COR-L47 (cell line): ENCODE measurements at places on chromosomes 12 and 14.

DNA sequence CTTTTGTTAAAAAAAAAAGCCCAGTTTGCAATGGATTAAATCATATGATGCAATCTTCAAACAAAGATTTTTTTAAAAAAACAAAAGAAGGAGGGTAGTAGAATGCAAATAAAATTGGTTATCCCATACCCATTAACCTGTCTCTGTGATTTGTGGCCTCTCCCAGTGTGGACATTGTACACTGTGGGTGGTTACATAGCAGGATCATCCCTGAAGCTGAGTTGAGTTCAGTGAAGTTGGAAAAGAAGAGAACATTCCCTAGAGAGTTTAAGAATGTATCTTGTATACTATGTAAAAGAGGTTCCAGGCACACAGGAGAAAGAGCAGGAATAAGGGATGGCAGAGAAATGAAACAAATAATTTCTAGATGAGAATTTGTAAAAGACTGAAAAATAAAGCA is 142.4 kb upstream of the SLC16A7 start:
- DNase-seq: no peak

GRCh38 chr14:93231129-93231979 is 24.3 kb downstream of the UBR7 start:
- DNase-seq: peak; percentile 62

- DNase-seq: no peak
Observed at GRCh38 chr12:81727391-81727790, 31.8 kb downstream of the PPFIA2 start.

GRCh38 chr12:57844709-57845477 is 1.6 kb downstream of the CTDSP2 start:
- no peak for DNase-seq

DNA sequence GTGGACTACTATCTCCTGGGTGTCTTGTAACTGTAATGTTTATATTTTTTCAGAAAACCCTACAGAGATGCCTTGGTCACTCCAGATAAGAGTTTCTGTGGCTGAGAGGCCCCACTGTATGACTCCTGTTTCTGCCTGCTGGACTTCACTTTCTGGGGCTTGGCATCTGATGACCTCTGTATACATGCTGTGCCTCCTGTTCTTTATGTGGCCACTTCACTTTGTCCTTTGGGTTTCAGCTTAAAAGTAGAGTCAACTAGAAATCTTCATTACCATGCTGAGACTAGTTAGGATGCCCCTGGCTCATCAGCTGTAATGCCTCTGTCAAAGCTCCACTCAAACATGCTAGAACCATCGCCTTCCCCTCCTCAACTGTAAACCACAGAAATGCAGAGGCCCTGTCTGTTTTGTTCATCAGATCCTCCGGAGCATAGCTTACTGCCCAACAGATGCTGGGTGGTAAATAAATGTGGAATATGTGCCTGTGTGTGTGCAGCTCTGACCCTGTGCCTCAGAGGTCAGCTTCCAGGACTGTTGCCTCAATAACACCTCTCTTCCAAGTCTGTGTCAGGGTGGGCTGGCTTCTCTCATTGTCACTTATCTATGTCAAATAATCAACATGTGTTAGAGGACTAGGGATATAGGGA is 25.5 kb downstream of the ZNF664 start:
- DNase-seq: no peak

GRCh38 chr12:103698752-103699560 is 111.9 kb downstream of the STAB2 start:
- DNase-seq: no peak

DNA sequence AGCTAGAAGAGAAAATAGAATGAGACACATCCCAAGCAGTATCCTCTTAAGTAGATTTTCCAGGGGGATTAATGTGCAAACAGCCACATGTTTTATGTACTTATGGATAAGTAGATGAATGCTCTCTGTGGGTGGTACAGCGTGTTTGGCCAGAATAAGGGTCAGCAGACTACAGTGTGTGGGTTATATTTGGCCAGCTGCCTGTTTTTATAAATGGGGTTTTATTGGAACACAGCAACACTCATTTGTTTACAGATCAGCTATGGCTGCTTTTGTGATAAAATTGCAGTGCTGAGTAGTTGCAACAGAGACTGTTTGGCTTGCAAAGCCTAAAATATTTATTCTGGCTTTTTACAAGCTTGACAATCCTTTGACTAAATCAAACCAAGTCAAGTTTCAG is 780.2 kb upstream of the SEL1L start:
- peak; percentile 98 for DNase-seq

DNA sequence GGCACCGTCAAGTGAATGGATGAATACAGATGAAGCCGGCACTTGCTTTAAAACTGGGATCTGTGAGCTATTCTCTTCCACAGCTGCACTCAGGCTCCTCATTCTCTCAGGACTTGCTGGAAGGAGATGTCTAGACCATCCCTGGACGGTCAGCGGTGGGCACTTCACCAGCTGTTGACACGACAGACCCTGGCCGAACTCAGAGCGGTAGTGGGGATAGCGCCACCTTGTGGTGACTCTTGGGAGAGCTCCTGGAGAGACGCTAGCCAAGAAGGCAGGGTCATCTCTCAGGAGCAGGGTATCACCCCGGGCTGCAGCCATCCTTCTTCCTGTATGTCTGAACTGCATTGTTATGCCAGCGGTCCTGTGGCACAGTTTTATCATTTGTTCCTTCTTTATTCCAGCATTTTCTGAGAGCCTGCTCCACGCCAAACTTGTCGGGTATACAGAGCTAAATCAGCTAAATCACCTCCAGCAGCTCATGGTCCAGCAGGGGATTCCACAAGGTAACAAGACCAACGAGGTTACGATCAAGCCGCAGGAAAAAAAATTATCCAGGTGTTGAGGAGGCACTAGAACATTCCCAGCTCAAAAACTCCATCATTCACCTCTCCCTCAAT is 10.0 kb downstream of the WNT1 start:
- no peak for DNase-seq

DNA sequence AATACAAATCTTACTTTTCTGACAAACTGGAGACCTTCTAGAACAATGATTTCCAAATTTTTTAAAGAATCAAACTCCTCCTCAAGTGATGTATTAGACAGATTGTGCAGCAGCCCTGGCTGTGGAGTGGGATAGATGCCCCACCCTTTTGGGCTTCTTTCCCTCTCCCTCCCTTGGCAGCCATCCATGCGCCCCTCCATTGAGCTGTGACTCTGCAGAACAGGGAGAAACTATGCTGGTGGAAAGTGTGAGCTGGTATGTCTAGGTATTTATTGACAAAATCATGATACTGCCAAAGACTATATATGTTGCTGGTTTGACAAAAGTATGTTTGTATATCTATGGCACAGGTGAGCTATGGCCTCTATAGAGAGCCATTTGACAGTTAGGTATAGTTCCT is 138.5 kb downstream of the KTN1 start:
- no peak for DNase-seq

- no peak for DNase-seq
Observed at GRCh38 chr14:45267071-45267470, 14.1 kb upstream of the MIS18BP1 start.

DNA sequence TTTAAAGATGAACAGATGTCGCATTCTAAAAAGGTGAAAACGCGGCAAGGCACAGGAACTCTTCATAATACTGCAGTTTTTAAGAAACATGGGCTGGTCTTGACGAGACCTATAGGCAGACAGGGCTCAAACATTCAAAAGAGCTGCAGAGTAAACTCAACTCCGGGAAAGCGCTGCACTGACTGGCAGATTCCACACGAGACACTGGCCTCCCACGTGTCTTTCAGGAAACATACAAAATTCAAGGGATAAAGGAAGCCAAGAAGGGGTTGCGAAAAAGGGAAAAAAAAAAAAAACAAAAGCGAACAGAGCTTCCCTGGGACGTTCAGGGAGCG is 614 bp upstream of the ARF6 start:
- DNase-seq: peak; percentile 70

DNA sequence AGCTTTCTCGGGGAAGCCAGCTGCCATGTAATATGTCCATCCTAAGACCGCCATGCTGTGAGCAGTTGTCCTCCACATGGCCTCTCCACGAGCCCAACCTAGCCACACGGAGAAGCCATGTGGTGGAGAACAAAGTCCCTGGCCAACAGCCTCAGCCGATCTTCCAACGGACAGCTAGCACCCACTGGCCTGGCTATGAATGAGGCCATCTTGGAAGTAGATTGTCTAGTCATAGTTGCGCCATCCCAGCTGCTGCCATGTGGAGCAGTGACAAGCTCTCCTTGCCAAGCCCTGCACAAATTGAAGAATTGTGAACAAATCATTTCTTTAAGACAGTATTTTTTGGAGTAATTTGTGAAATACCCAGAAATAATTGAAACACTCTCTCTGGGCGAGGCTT is 49.3 kb upstream of the USP44 start:
- no peak for DNase-seq

DNA sequence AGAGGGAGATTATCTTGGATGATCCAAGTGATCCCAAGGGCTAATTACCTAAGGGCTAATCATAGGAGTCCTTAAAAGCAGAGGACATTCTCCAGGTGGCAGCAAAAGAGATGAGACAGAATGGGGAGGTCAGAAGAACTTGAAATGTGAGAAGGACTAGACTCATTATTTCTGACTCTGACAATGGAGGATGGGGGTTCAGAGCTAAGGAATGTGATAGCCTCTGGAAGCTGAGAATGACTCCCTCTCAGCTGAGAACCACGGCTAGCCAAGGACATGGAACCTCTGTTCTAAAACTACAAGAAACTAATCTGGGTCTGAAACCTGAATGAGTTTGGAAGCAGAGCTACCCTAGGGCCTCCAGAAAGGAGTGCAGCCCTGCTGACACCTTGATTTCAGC is 35.6 kb upstream of the ANKS1B start:
- DNase-seq: no peak

GRCh38 chr12:82605115-82605514 is 81.6 kb upstream of the TMTC2 start:
- no peak for DNase-seq

DNA sequence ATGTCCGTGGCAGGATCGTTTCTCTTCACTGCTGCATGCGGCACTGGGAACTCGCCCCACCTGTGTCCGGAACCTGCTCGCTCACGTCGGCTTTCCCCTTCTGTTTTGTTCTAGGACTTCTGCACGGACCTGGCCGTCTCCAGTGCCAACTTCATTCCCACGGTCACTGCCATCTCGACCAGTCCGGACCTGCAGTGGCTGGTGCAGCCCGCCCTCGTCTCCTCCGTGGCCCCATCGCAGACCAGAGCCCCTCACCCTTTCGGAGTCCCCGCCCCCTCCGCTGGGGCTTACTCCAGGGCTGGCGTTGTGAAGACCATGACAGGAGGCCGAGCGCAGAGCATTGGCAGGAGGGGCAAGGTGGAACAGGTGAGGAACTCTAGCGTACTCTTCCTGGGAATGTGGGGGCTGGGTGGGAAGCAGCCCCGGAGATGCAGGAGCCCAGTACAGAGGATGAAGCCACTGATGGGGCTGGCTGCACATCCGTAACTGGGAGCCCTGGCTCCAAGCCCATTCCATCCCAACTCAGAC is 1.2 kb downstream of the FOS start:
- no peak for DNase-seq

- DNase-seq: no peak
Observed at GRCh38 chr12:12229556-12230092, 37.2 kb downstream of the LRP6 start.

GRCh38 chr12:76503957-76504356 is 55.6 kb downstream of the OSBPL8 start:
- DNase-seq: no peak

DNA sequence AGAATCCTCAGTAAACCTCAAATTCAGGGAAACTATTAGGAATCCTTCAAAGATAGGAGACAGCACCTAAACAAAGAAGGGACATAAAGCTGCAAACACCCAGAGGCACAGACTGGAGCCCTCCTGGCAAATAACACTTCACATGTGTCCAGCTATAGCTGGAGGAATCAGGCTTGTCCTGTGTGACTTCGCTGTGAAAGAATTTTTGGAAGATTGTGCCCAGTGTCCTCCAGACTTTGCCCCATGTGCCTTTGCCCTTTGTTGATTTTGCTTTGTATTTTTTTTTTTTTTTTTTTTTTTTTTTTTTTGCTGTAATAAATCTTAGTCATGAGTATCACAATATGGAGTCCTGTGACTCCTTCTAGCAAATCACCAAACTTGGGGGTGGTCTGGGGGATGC is 136.8 kb downstream of the KCNH5 start:
- DNase-seq: no peak

GRCh38 chr12:10453156-10453555 is at the start of gene KLRC1:
KLRC1 (minus strand) TSS chr12:10453377; CDS start chr12:10451156, 2,221 bp downstream.
- no peak for DNase-seq

GRCh38 chr12:991350-992333 is 619 bp downstream of the ERC1 start:
- peak; percentile 2 for DNase-seq

- DNase-seq: no peak
Observed at GRCh38 chr14:42057111-42057510, 450.4 kb downstream of the LRFN5 start.

DNA sequence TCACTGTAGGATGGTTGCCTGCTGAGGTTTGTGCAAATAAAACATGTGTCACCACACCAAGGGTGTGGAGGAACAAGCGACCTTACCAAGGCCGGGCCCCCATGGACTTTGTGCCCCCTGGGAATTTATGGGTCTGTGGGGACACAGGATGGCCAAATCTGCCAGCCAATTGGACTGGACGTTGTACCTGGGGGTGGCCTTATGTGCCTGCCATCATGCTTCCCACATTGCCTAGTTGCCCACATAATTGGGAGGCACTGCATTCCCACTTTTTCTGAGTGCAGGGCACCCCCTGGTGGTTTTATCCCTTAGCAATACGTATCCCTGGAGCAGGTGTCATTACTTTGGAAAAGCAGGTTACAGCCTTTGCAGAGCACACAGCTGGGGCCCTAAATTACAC is 92.6 kb upstream of the TMPO start:
- peak; percentile 13 for DNase-seq

GRCh38 chr12:5138256-5138655 is 94.6 kb downstream of the KCNA5 start:
- DNase-seq: no peak

DNA sequence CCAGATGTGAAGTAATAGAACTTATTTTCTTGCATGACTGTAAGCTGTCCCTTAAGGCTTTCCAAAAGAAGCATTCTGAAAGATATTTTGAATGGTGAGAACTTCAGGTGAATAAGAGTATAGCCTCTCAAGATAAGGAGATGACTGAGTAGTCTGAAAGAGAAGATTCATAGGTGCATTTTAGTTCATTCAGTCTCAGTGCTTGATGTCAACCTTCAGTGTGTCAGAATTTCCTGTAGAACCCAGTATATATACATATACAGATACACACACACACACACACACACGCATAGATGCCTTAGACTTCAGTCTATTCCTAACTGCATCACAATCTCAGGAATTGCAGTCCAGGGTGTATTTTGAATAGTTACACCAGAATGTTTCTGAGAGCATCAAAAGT is 7.4 kb downstream of the BICDL1 start:
- no peak for DNase-seq

GRCh38 chr12:15411842-15412241 is 89.5 kb downstream of the PTPRO start:
- DNase-seq: no peak

- no peak for DNase-seq
Observed at GRCh38 chr12:15446807-15447206, 124.5 kb downstream of the PTPRO start.

DNA sequence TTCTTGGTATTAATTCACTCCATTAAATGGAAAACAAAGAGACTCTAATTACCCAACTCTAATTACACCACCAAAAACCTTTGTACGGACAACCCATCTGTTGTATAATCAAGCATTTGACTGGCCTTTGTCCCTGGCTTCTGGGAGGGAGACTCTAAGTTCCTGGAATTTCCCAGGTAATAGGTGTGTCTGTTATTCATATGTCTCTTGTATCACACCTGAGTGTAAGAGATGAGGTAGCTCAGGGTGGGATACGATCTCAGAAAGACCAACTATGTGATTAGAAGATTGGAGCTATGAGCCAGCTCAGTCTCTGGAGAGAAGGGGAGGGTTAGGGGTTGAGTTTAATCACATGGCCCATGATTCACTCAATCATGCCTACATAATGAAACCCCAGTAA is 94.7 kb upstream of the PLXNC1 start:
- no peak for DNase-seq
